ENCODE measurements at places on chromosomes 1 and 21.
A peak's percentile ranks its signal among the peaks of the same experiment; 100 is the strongest.

- peak; percentile 28 for DNase-seq
Observed at GRCh38 chr1:12087797-12088314, 24.8 kb downstream of the TNFRSF8 start.

DNA sequence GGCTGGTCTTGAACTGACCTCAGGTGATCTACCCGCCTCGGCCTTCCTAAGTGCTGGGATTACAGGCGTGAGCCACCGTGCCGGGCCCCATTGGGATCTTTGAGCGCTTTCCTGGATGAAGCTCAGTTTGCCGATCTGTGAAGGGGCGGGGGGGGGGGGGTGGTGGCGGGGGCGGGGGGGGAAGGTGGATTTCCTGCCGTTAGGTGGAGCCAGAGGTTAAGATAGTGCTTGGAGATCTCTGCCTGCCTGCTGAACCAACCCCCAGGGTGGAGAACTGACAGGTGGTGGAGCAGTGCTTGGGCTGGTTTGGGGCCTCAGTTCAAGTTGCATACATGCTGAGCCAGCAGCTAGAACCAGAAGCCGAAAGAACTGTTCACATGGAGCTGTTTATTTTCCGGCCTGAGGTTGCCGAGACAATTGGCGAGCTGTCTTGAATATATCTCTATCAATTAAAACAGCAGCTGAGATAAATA, 1.7 kb downstream of the TMCC2 start:
- peak; percentile 55 for DNase-seq

GRCh38 chr1:35850716-35851115, 32.3 kb upstream of the AGO1 start:
- DNase-seq = no peak

GRCh38 chr1:245003246-245003645, 138.9 kb upstream of the HNRNPU start:
- no peak for DNase-seq

DNA sequence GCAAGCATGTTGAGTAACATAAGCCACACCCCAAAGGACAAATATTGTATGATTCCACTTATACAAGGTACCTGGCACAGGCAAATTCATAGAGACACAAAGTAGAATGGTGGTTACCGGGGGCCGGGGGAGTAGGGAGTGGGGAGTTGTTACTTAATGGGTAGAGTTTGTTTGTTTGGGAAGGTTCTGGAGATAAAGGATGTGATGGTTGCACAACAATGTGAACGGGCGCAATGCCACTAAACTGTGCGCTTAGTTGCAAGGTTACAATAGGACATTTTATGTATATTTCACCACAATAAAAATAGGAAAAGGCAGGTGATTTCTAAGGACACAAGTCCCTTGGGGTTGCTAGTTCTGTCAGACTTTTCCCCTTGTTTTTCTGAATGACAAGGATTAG, 516.6 kb downstream of the KIF26B start:
- DNase-seq = no peak

Measured in activated CD4-positive, alpha-beta T cell treated with anti-CD3 and anti-CD28 coated beads, Interleukin-2, amount 50 U/mL, for 4 hours (primary cell).